ENCODE measurements at places on chromosomes 3 and 15.

DNA sequence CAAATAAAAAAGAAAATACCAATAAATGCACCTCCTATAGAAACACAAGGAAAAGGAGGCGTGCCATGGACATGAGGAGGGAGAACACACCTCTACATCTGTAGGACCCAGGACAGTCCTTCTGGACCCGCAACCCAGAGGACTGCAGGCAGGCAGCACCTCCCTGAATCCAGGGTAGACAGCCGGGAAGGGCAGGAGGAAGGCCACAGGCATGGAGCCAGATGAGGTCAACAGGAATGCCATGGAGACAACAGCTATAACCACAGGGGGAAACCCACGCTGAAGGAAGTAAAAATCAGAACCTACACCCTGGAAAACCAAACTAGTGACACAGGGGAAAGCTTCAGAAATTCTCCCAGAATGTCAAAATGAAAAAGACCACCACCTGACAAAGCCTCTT, 248.8 kb upstream of the NSMCE3 start:
- DNase-seq: no peak

GRCh38 chr3:104279617-104280016, 1087.1 kb upstream of the ALCAM start:
- no peak for DNase-seq

DNA sequence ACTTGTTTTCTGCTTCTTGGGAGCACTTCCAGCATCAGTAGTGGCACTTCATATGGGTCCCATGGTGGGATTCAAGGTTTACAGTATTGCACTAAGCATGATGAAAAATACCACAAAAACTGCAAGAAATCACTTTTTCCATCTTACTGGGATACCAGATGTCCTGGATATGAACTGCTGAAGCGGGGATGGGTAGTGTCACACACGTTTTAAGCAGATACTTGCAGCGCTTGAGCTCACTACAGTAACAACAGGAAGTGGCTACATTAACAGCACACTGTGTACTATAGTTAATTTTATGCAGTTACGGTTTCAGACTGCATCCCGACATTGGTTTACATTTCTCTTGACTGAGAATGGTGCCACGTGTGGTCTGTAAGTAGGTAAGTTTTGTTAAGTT, 3.5 kb upstream of the ISG20 start:
- DNase-seq: no peak

DNA sequence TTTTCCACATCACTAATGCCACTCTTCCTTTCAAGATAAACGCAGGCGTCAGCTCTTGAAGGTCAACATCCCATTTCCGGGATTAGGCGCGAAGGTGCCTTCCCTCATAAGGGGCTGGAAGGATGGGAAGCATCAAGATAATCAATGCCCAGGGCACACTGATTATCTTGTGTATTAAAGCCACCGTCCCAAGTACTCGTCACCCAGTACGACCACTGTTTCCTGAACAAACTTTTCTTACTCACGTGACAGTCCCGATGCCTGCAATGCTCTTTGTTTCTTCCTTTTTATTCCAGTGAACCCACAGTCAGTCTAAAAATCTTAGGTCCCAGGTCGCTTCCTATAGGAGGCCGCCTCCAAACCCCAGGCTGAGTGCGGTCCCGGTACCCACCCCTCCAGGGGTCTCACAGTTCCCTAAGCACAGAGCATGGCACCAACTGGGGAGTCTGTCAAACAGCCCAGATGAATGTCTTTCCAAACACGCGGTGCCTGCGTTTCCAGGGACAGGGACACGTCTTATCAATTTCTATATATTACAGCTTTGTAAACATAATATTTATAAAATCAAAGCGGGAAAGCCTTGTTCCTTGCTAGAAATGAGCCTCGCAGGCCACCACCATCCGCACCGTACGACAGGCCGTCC, 589 bp downstream of the ANAPC13 start:
- no peak for DNase-seq

GRCh38 chr15:70459312-70459711, 304.0 kb downstream of the UACA start:
- no peak for DNase-seq

GRCh38 chr3:101223016-101223415, 97.4 kb downstream of the IMPG2 start:
- DNase-seq: no peak

DNA sequence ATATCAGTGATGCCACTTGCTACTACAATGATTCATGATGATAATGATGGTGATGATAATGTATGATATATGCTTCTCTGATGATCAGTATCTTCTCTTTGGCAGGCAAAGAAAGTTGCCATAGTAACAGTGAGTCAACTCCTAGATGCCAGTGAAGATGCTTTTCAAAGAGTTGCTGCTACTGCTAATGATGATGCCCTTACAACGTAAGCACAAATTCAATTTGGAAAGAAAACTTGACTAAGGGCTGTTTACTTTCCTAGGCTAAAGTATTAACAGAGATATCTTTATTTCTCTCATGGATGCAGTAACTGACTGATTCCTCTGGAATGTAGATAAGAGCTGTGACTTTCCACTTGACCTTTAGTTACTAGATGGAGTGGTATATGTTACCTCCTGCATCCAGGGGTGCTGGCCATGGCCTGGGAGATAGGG, 27.8 kb downstream of the ADGRG7 start:
- DNase-seq: no peak

DNA sequence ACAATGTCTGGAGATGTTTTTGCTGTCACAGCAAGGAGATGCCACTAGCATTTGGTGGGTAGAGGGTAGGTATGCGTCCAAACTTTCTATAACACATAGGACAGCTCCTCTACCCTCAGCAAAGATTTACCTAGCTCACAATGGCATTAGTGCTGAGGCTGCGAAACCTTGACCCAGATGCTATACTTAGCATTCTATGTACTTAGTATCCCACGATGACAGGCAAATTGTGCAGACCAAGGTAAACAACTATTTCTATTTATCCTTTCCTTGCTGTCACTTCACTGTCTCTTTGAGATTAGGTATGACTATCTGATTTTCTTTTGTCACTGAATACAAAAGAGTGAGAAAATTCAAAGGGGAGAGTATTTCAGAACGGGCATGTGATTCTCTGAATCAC, 265.2 kb upstream of the ZNF385D start:
- no peak for DNase-seq

DNA sequence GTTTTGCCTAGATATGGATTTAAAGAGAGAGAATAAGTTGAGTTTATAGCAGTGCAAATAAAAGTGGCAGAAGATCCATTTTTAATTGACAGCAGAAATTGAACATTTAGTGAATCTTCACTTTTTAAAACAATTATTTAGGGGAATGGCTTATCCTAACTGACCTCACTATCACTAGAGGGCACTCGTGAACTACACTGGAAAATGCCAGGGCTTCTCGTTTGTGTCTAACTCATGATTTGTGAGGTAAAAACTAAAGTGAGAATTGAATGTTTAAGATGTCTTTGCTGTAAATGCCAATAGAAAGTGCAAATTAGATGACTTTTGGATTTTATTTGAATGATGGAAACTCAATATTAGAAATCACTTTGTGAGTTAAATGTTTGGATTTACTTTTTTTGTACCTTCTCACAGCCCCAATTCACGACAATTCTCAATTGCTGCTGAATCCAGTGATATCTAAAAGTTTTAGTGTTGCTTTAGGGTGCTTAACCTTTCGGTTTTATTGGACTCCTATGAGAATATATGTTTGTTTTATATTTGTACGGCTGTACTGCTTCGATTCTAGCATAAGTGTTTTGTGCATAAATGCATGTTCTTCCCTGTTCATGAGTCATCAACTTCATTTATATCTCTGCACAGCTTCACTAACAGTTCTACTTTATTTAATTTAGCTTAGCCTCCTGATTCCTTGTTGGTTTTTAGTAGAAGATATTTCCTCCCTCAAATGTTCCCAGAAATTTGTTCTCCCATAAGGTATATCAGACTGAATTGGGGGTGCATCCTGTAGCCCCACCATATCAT, 462.1 kb downstream of the MFSD1 start:
- DNase-seq: no peak

DNA sequence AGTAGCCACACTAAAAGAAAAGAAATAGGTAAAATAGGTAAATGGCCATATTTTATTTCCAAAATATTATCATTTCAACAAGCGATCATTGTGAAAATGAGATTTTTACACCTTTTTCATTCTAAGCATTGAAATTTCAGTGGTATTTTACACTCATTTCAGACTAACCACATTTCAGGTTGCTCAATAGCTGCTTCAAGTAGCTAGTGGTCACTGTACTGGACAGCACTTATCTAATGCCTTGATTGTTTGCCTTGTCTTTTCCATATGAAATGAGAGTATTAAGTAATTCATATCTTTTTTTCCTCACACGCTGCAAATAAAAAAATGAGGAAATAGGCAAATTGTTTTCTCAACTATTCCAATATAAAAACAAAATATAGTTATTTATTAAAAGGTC, 332.8 kb downstream of the NLGN1 start:
- no peak for DNase-seq

DNA sequence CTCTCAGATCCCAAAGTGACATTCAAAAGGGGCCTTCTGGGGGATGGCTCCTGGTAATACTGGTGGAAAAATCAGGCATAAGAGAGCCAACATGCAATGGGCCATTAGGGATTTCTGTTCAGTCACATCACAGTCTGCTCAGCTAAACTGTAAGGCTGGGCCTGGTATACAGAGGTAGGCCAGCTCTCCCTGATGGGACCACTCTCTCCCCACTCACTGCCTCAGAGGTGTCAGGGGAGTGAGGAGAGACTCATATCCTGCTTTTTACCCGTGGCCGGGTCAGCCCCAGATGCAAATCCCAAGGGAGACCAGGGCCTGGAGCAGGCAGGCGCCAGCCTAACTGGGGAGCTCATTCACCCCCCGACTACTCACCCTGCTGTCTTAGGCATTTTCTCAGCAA, 48.1 kb upstream of the TPM1 start:
- no peak for DNase-seq

DNA sequence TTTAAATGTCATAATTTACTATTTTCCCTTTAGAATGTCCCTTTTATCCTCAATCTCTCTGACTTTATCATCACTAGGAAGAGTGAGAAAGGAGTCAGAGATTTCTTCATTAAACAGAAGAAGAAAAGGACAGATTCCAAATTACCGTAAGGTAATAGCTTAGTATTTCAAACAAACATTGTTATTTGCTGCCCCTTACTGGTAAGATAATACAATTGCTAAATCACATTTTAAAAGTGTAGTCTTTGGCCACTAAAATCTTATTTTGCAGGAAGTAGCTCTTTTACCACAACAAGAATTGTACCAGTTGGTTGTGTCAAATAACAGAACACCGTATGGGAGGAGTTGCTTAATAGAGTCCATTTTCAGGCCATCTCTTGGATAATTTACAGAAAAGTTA, 53.7 kb downstream of the CGGBP1 start:
- no peak for DNase-seq

DNA sequence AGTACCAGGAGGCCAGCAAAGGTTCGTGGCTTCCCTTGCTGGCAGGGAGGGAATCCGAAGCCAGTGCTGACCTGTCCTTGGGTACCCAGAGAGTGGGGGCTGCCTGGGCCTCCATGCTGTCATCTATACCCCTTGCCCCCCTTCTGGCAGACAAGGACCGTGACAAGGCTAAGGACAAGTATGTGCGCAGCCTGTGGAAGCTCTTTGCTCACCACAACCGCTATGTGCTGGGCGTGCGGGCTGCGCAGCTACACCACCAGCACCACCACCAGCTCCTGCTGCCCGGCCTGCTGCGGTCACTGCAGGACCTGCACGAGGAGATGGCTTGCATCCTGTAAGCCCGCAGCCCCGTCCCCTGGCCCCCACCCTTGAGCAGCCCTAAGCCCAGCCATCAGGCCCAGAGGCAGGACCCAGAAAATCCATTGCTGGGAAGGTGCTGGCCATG, 2.8 kb downstream of the FES start:
- no peak for DNase-seq

DNA sequence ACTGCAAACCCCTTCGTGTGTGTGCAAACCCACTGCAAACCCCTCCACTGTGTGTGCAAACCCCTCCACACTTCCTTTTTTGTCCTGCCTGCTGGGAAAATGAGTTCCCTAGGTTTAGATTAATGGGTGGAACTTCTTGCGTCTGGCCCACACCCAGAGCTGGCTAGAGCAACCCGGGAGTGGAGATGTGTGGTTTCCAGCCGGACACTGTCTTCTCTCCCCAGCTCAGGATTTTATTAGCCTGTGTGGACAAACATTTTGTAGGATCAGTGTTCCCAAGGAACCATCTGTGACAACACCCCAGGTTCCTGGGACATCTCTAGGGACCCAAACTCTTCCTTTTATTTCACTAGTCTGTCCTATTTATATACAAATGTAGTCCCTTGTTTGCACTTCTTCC, 9.6 kb upstream of the LRRK1 start:
- DNase-seq: no peak

- DNase-seq: no peak
These were observed 103.5 kb downstream of the CHSY1 start for GRCh38 chr15:101148166-101148880.

DNA sequence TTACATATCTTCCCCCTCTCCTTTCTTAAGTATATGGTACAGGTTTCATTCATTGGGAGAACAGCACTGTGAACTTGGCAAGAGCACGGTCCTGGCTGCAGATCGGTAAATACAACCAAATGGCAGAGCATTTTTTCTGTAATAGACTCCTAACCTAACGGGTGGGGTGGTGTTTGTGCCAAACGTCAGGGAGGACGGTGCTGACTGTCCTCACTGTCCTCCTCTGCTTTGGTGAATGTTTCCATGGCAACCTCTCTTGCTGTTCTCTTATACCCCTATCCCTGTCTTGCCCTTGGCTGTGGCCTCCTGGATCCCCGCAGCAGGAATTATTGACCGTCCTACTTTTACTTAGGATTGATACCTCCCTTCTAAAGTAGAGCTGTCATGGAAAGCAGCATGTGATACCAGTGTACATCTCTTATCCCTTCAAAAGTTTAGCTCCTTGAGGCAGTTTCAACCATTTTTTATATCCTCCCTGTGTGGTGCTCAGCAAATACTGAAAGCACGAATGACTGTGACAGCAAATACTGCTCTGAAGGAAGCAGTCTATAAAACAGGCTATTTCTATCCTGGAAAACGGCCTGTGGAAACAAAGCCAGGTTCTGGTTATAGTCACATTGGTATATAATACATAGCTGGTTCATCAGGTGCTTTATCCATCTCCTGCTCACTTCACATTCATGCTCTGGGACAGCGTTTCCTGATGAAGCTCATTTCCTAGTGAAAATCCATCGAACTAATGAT, 275.4 kb upstream of the C2CD4B start:
- no peak for DNase-seq

GRCh38 chr3:58508437-58508836, 16.5 kb downstream of the KCTD6 start:
- no peak for DNase-seq

DNA sequence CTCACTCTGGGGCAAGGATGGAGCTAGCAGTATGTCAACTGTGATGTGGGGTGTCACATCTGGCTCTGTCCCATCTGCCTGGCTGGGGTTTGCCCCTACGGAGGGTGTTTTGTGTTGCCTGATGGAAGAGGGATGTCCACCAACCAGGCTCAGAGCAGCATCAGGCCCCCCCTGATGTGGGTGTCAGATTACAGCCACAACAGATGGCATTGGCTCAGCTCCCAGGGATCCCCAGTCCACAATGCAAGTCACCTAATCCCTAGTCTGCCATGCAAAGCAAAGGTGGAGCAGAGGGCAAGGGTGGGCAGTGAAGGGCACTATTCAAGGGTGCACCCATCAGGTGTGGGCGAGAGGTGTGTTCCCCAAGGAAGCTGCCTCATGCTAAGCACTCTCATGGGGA, 48.9 kb upstream of the AMOTL2 start:
- DNase-seq: no peak

- DNase-seq: no peak
These were observed 188.0 kb downstream of the MEIS2 start for GRCh38 chr15:36912311-36912712.

- no peak for DNase-seq
These were observed 384 bp downstream of the KNL1 start for GRCh38 chr15:40594429-40594836.

GRCh38 chr15:92683511-92683834, 27.9 kb upstream of the FAM174B start:
- no peak for DNase-seq
